ENCODE measurements at places on chromosomes 6 and 20. TPM values are rescaled to one million over a fixed set of nuclear protein-coding genes. Genes with fewer than 3 reads are reported as not detected.

NOTCH4 gene
- total RNA-seq: 15.2 TPM

CASS4 gene
- 1.8 TPM for total RNA-seq

MEP1A gene
- total RNA-seq: 0.93 TPM

C2 gene
- total RNA-seq: 5.1 TPM

TRDN gene
- total RNA-seq: 3.7 TPM

SLC4A11 gene
- total RNA-seq: 9.2 TPM

GRCh38 chr6:17102258-17102870 is 514 bp downstream of the STMND1 start:
- DNase-seq: no peak

DNA sequence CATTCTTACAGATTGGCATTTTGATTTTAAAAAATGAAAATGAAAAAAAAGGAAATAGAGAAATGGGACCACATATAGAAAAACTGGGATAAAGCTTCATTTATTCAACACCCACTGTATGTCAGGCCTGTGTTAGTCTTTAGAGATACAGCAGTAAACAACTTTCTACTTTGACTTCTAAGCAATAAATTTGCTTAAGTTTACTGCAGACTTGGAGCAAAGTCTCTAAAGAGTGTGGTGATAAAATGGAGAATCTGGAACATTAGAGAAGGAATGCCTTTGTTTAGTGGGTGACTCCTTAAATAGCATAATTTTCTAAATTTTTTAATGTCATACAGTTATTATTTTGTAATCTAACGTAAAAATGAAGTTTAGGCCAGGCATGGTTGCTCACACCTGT is 80.7 kb upstream of the CNKSR3 start:
- DNase-seq: no peak

DNA sequence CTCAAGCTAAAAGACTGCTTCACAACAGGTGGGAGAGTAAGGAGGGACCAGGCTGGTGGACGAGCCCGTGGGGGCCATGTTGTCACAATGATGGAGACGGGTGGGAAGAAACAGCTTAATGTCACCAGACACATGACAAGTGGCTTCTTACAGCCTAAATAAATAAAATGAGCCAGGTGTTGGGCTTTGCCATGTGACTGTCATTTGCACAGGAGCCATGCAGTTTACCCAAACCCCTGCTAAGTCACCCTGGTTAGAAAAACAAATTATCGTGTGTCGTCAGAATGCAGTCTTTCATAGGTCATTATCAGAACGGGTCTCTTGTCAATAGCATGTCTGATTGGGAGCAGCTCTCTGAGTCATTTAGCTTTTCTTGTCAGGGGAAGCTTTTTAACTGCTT is 18.5 kb downstream of the BTBD3 start:
- DNase-seq: no peak

GRCh38 chr20:35027301-35027700 is 65.3 kb downstream of the TRPC4AP start:
- no peak for DNase-seq

GRCh38 chr6:128131566-128131965 is 230.7 kb upstream of the THEMIS start:
- no peak for DNase-seq

- DNase-seq: no peak
Observed at GRCh38 chr6:150298030-150298380, 70.8 kb upstream of the IYD start.

- DNase-seq: no peak
Observed at GRCh38 chr6:149220882-149221773, 96.4 kb upstream of the TAB2 start.

- no peak for DNase-seq
Observed at GRCh38 chr6:158165919-158166416, 2.1 kb downstream of the SERAC1 start.

Data from testis (tissue), 5 donors.